A549 treated with Mapracorat at 1 μM for 4 hours (cell line): ENCODE measurements at places on chromosomes 12 and 14. TPM values are rescaled to one million over a fixed set of nuclear protein-coding genes. Genes with fewer than 3 reads are reported as not detected.

The RPS6KA5 gene
- total RNA-seq: 3.4 to 6.0 TPM (median 4.6 TPM) in 5 replicates

The CIROP gene
- total RNA-seq: not detected in 5 replicates

The ZBTB1 gene
- total RNA-seq: 20.4 to 23.8 TPM (median 21.8 TPM) in 5 replicates

The KRT79 gene
- total RNA-seq: 0.08 to 0.10 TPM in 2 of 5 replicates, not detected in the others

The GNB3 gene
- 1.2 to 2.3 TPM (median 1.9 TPM) in 5 replicates for total RNA-seq

The DYNC1H1 gene
- total RNA-seq: 159 to 230 TPM (median 220 TPM) in 5 replicates

The TBX5 gene
- total RNA-seq: not detected in 5 replicates

The C14orf180 gene
- total RNA-seq: not detected in 5 replicates
